Left ventricle myocardium inferior (tissue), 1 donor: ENCODE measurements at places on chromosomes 12 and 14. TPM values are rescaled to one million over a fixed set of nuclear protein-coding genes. Genes with fewer than 3 reads are reported as not detected.

GRCh38 chr14:87043667-87044200 lies 949.2 kb downstream of the GALC start:
- DNase-seq: no peak

DNA sequence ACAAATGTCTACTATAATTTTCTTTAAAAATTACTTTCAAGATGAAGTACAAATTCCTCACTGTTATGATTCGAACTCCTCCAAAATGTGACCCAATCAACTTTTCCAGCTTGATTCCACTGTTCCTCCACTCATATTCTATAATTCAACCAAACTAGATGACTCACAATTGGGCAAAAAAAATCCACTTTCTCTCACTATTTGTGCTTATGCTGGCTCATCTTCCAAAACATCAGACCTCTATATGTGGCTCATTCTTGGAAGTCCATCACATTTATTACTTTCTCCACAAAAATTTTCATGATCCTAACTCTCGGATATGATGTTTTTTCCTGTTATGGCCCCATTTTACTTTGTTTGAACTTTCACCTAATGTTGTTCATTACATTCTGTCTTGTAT lies 26.9 kb upstream of the RXYLT1 start:
- no peak for DNase-seq

GRCh38 chr12:93737457-93738198 lies 60.5 kb downstream of the CRADD start:
- DNase-seq: no peak

DNA sequence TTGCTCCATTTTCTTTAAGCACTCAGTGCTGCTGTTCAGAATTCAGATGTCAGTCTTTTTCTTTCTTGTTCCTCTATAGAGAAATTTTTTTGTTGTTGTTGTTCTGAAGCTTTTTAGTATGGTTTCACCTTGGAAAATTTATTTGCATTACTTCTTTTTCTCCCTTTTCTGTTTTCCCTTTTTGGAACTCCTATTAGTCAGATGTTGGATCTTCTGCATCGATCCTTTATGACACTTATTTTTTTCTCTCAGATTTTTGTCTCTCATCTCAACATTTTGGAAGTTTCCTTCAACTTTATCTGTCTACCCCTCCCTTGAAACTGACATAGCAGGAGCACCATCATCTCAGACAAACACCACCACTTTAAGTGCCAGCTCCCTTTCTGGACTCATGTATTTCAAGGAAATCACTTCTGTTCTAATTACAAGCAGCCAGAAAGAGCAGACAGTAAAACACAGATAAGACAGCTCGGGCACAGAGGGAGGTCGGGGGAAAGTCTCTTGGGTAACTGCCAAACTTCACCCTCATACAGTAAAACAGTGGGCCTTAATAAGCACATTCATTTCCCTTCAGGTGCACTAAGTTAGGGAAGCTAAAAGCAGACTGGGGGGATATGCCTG lies 222.7 kb upstream of the PLXNC1 start:
- DNase-seq: no peak

DNA sequence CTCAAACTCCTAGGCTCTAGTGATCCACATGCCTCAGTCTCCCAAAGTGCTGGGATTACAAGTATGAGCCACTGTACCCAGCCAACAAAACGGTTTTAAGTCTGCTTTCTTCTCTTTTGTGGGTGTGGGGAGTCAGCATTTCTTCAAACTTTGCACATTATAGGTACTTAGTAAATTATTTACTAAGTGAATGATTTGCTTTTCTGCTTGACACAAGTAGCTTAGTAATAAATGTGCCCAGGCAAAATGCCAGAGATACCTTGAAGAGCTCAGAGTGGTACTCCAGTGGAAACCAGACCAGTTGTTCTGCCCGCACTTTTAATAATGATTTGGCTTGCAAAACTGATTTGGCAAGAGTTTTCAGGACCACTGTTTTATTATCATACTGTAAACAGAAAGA lies 15.0 kb downstream of the DEPDC4 start:
- DNase-seq: no peak

- DNase-seq: no peak
These were observed 599.3 kb downstream of the SLC6A15 start for GRCh38 chr12:84313323-84313675.

GRCh38 chr12:119206348-119207062 lies 27.8 kb downstream of the HSPB8 start:
- DNase-seq: no peak

GRCh38 chr12:93990832-93991803 lies 157.3 kb upstream of the PLXNC1 start:
- peak; percentile 39 for DNase-seq

DNA sequence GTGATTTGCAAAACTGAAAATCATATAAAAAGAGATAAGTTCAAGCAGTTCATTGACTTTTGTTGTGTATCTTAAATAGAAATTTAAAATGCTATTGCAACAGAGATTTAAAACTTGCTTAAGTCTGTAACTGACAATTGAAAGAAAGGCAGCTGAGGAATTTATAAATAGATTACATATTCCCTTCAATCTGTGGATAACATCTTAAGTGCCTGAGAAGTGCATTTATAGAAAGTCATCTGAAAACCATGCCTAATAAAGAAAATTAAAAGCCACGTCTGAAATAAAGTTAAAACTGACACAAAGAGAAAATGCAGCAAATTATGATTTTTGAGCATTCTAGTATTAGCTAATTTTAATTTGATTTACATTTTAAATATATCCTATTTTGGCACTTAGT lies 479.8 kb downstream of the MDGA2 start:
- no peak for DNase-seq

The EIF2S3B gene
- total RNA-seq: 0.22 TPM

The CCDC197 gene
- total RNA-seq: 1.2 TPM

The GOLGA5 gene
- total RNA-seq: 20.3 TPM

The SUPT16H gene
- total RNA-seq: 27.5 TPM

The RNASE13 gene
- total RNA-seq: not detected

The ACTR10 gene
- total RNA-seq: 71.8 TPM
